GM03348 (cell line): ENCODE measurements at places on chromosomes 7 and 10.

- DNase-seq = no peak
Observed at GRCh38 chr10:89377705-89378637, at the start of gene IFIT1B. Gene IFIT1B (plus strand): TSS chr10:89378056. CDS start chr10:89378136, 80 bp downstream.

- DNase-seq = no peak
Observed at GRCh38 chr7:4307316-4308204, 374.5 kb upstream of the FOXK1 start.

DNA sequence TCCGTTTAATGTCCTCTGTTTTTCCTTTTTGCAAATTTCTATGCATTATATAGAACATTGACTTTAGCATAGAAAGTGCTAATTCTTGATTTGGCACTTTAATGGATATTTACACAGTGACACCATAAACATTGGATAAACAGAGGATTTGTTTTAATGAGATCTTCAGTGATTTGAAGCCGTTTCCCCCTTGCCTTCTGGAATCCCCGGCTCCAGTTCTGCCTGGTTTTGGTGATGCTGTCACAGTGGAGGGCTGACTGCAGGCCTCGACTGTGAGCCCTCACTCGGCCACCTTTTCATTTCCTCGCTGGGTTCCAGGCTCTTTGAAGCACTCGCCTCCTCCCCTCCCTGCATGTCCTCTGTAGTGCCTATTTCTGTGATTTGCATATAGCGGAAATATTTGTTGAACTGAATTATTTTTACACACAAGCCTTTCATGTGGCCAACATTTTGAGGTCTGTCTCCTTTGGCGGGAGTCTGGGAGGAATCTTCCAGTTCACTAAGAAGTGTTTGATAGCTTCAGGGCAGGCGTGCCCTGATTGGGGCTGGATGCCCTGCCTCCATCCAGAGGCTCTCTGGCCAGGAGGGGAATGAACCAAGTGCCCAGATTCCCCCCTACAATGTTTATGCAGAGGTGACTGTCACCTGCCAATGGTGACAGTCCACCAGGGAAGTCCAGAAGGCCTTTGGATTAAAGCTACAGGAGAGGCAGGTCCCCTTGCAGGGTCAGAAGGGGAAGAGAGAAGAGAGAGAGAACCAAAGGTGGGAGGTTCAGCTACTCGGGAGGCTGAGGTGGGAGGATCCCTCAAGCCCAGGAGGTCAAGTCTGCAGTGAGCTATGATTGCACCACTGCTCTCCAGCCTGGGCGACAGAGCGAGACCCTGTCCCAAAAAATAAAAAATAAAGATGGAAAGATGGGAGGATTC lies 67.5 kb downstream of the CUX1 start:
- no peak for DNase-seq

GRCh38 chr7:15143121-15143520 lies 240.6 kb upstream of the DGKB start:
- DNase-seq = no peak

DNA sequence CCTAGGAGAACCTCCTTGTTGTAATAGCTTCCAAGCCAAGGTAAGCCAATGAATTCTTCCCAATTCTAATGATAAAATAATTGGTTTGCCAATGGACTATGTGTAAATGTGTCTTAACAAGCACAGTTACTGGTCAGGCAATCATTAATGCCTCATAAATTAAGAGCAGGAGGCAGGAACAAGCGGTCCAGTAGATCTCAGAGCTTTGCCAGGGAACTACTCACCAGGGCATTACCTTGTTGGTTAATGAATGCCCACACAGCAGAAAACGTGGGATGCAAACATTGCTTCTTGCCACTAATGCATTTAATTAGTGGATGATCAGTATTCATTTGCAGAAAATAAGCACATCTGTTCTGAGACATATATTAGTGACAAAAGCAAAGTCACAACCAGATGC lies 26.7 kb upstream of the ZNF800 start:
- DNase-seq = no peak

DNA sequence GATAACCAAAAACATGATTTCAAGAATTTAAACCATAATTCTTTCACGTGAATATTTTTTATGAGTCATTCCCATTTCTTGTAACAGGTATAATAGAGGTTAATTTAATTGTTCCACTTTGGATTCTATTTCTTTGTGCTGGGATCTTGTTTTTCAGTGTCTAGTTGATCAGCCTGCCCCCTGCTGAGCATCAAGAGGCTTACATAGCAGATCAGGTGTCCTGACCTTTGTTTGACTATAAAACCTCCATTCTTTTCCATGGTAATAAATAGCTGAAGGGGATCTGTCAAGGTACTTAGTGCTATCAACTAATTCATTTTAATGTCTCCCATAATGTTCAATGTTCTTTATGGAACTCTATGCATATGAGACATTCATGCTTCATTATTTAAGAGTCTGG lies 4.9 kb downstream of the COL17A1 start:
- peak; percentile 20 for DNase-seq

- no peak for DNase-seq
Observed at GRCh38 chr7:102908676-102909075, 4.1 kb upstream of the LRRC17 start.

DNA sequence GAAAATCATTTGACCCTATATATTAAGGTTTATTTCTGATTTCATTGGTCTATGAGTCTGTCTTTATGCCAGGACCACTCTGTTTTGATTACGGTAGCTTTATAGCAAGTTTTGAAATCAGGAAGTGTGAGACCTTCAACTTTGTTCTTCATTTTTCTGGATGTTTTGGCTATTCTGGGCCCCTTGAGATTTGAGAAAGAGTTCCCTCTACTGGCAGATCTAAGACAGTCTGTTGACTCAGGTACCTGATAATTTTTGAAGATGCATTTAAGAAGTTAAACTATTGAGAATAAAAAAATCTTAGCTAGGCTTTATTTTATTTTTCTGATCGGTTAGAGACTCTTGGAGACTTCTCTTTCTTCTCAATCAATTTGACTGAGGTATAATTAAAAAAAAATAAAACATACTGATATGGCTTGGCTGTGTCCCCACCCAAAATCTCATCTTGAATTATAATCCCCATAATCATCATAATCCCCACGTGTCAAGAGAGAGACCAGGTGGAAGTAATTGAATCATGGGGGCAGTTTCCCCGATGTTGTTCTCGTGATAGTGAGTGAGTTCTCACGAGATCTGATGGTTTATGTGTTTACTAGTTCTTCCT lies 209.2 kb downstream of the SNX10 start:
- peak; percentile 45 for DNase-seq

GRCh38 chr10:119742947-119743648 lies 17.2 kb downstream of the INPP5F start:
- DNase-seq = peak; percentile 42

DNA sequence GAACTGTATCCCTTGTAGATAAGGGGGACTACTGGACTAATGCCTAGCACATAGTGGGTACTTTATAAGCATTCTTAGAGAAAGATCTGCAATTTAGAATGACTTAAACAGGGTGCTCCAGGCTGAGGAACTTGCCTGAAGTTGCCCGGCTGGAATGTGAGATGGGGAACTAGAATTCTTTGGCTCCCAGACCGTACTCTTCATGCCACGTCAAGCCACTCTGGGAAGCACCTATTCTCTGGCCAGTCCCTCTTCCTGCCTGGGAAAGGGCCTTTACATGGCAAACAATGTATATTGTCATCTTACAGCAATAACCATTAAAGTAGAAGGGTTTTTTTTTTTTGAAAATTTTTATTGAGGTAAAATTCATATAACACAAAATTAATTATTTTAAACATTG lies 34.5 kb downstream of the ATXN7L1 start:
- DNase-seq = no peak

- peak; percentile 32 for DNase-seq
Observed at GRCh38 chr7:143384661-143385631, 3.8 kb downstream of the ZYX start.

- no peak for DNase-seq
Observed at GRCh38 chr7:102077081-102077480, 209.6 kb upstream of the SH2B2 start.

DNA sequence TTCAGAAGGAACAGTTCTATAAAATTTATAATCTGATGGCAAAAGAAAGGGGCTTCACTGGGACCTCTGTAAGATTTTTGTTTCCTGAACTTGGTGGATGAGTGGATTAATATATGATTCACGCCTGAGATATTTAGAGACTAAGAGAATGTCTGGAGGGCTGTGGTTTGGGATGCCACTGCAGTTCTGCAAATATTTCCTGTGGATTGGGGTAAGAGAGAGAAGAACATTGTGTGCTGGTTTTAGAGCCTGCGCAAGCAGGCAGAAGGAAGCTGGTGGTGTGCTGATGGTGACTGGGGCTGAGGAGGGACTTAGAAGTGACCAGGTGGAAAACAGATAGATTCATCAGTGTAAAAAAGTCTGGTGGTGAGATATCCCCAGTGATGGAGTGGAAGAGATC lies 87.0 kb downstream of the SUGCT start:
- peak; percentile 85 for DNase-seq

DNA sequence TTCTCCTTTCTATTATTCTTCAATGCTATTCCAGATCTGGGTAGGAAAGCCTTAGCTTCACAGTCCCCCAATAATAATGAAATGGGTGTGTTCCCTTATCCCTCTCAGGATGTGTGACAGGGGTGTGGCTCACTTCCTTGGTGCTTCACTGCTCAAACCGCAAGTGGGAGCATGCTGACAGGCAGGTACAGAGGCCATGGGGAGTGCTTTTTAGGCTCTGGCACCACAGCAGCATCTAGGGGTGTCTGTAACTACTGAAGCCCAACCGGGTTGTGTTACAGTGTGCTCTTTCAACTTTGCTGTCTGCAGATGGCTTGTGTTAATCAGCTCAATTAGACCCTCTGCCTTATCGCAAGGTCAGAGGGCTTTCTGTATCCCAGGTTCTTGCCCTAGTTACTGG lies 79.4 kb upstream of the CYP2C9 start:
- no peak for DNase-seq

DNA sequence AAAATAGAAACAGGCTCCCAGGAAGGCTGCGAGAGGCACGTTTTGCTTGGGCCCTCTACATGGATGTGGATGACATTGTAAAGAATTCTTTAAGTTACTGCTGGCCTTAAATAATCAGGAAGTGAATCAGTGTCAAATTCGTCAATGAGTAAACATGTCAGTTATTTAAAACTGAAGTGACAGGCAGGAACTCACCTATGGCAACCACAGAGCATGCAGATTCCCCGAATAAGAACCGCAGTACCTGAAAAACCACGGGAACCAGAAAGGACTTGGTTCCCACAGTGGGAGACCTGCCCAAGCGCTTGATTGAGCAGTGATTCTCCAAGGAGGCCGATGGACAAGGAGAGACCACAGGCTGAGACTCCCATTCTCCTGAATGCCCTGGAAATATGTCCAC lies 351.2 kb upstream of the AKR1E2 start:
- DNase-seq = no peak

DNA sequence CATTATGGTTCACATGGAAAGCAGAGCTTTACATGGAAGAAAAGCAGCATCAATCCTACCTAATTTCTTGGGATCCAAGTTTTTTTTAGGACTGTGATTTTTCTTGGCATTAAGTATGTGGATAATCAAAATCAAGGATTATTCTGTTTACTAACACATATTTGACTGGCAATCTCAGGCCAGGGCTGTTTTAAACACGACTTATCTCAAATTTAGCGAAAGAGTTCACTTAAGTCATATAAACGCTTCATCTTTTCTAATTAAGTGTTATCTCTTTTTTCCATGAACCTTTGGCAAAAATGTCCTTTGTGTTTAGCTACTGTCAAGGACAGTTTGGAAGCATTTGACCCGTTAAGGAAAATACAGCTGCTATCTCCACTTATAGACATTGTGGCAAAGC lies 92.0 kb downstream of the GNAI1 start:
- DNase-seq = no peak

GRCh38 chr7:92632791-92633190 lies 42.6 kb upstream of the FAM133B start:
- no peak for DNase-seq

- no peak for DNase-seq
Observed at GRCh38 chr7:107678110-107678753, 17.6 kb downstream of the SLC26A4 start.

- no peak for DNase-seq
Observed at GRCh38 chr7:137915266-137915665, 68.5 kb upstream of the DGKI start.

GRCh38 chr7:45645141-45645969 lies 71.2 kb downstream of the ADCY1 start:
- no peak for DNase-seq

DNA sequence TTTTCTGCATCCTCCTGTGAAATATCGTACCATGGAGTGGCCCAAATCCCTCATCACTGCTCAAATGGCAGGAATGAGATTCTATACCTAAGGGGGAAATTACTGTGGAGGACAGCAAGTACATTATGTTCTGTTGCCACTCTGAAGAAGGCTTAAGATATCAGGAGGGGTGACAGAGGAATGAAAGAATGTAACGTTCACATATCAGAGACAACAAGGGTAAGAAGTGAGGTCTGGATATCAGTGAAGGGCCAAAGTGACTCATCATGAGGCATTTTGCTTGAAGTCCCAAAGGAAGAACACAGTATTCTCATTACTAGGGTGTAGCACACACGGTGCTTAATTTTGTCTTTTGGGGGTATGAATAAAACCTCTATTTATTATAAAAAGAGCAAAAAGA lies 71.5 kb upstream of the SLC13A1 start:
- DNase-seq = no peak

DNA sequence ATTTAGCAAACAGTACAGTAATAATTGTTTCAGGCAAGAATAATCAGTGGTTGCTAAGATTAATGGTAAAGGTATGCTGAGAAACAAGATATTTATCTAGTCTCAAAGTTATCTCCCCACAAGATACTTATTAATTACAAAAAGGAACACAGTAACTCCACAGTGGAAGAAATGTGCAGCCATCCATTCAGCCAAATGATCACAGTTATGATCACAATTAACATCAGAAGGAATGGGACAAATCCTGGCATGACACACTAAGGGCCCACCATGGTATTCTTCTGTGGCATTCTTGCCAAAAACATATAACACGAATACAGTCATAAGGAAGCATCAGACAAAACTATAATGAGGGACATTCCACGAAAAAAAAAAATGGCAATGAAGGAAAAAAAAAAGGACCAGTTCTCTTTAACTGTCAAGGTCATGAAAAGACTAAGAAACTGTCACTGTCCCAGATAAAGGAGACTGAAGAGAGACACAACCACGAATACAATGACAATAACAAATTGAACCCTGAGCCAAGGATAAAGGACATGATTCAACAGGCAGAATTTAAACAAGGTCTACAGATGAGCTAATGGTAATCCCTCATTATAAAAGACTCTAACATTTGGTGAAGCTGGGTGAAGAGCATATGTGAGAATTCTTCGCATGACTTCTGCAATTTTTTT lies 20.9 kb downstream of the NUDCD3 start:
- DNase-seq = no peak

GRCh38 chr10:86348321-86349210 lies 18.0 kb downstream of the GRID1 start:
- DNase-seq = no peak
